NCI-H748 treated with DMSO at 0.1 percent for 48 hours (cell line): ENCODE measurements at places on chromosomes 5 and 9.

DNA sequence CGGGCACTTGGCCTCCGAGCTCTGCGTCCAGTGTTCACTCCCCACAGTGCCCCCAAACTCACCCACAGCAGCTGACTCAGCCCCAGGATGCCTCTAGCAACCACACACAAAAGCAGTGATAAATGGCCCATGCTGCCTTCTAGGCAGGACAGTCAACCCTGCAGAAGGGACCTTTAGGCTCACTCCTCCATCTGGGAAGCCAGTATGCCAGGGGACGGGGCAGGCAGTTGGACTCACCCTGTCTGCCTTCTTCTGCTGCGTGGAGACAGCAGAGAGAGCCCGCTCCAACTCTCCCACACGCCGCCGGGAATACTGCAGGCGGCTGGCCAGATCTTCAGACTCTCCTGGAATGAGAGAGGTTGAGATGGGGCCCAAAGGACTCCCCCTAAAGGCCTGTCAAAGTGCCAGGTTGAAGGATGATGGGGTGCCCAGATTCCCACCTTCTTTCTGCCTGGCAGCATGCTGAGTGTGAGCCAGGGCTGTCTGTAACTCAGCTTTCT lies 10.4 kb downstream of the GOLGA2 start:
- DNase-seq, result no peak

DNA sequence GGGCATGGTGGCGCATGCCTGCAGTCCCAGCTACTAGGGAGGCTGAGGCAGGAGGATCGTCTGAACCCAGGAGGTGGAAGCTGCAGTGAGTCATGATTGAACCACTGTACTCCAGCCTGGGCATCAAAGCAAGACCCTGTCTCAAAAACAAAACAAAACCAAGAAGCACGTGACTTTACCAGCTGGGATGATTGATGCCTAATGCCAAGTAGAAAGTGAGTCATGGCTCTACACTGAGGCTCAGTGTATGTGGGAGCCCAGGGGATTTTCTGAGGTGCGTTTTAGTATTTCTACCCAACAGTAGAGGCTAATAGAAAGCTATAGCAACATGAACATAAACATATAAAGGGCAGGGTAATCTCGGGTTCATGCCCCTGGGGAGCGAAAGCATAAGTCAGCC lies 13.9 kb upstream of the BRD3OS start:
- DNase-seq, result no peak

DNA sequence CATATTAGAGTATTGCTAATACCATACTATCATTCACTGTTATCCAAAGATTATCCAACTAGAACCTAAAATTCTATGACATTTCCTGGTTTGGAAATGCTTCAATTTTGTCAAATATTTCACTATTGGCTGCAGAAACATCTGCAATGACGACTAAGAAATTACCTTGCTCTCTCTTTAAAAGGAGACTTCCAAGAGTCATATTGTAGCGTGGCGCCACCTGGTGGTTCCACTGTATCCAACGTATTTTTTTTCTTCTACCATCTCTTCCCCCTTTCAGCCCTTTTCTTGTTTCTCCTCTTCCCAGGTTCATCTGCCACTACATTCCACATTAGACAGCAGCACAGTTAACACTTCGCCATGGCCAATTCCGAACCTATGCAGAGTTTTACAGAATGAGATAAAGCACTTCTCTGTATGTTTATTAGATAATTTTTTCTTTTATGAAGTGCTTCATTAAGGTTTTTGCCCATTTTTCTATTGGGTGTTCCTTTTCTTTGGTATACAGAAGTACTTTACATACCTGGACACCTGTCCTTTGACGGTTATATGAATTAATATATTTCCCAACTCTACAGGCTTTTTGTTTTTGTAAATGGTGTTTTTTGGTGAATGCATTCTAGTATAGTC lies 153.5 kb downstream of the CDC42SE2 start:
- peak; percentile 44 for DNase-seq

GRCh38 chr9:98370976-98371315 lies 115.5 kb upstream of the TBC1D2 start:
- no peak for DNase-seq

DNA sequence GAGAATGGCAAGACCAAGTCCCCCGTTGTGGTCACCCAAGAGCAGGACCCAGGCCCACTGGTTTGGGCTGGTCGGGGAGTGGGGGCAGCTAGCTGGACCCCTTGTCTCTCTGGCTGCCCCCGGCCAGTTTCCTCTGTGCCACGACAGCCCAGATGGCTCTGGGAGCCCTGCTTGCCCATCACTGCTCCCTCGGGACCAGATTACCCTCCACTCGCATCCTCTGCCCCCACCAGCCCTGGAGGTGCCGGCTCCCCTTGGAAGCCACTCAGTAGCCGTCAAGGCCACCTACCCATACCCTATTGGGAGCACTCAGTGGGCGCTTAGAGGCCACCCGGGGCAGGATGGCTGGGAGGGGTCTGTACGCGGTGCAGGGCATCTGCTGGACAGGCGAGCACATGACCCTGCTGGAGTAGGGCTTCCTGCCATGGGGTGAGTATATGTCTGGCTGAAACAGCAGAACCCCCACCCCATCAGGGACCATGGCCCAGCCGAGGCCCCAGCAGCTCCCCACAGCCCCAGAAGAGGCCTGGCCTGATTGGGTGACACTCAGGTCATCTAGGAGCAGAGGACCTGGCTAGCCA lies 70.0 kb downstream of the ZNF354C start:
- no peak for DNase-seq

- no peak for DNase-seq
Measured at GRCh38 chr9:33249087-33249658, 9.2 kb downstream of the SPINK4 start.

- no peak for DNase-seq
Measured at GRCh38 chr9:21461377-21461776, 20.7 kb downstream of the IFNE start.

- peak; percentile 86 for DNase-seq
Measured at GRCh38 chr5:41843456-41844370, 26.5 kb downstream of the OXCT1 start.

- DNase-seq, result no peak
Measured at GRCh38 chr5:17312358-17312757, 94.9 kb downstream of the BASP1 start.

DNA sequence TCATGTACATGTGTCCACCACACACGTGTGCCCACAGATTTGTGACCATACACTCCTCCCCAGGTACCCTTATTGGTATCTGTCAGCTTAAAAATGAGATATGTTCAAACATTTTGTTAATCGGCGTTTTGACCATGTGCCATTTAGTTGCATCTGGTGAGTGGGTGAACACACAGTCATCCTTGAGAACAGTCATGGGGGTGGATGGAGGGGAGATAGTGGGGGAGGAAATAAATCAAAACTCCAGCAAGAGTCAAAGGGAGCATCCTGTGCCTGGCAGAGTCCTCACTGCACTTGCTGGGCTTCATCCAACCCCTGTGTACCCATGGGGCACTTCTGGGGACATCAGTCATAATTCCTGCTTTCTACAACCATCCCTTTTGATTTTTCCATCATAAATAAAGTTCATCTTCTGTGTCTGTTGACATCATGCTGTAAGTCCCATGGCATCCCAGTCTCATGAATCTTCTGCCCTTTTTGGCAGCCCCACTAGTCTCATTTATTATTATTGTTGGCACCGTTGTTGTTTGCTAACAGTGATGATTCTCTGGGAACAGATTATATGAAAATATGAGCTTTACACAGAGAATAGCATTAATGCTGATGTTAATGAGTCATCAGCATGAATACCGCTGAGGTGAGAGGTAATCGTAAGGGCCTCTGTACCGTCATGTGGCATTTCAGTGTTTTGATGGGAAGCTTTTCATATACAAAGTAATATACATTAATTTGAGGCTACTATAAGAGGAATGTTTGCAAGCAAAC lies 24.4 kb upstream of the CLK4 start:
- DNase-seq, result no peak

DNA sequence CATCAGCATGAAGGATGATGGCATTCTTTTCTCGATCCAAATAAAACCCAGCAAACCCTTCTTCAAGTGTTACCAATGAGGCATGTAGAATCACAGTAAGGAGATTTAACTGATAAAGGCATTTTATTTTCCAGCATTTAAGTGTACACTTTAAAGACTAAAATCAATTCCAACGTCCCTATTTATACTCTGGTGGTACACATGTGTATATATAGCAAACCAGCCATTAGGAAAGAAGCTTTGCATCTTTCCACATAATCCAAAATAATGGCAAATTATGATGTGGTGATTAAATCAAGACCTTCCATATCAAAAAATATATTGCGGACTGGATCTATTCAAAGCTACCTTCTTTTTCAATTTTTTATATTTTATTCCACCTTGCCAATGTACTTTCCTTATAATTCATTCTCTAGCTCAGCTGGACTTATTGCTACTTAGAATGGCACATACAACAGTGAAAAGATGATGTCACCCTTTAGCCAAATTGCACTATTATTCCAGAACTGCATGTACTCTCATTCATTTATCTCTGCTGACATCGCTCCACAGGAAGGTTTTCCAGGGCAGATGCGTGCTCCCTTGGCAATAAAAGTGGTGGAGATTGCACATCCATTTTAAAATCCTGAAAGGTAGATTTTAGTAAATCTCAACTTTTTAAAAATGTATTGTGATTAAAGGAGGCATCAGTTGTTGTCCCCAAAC lies 63.3 kb upstream of the SLC30A5 start:
- DNase-seq, result no peak
